ENCODE measurements at places on chromosomes 16 and 17.

DNA sequence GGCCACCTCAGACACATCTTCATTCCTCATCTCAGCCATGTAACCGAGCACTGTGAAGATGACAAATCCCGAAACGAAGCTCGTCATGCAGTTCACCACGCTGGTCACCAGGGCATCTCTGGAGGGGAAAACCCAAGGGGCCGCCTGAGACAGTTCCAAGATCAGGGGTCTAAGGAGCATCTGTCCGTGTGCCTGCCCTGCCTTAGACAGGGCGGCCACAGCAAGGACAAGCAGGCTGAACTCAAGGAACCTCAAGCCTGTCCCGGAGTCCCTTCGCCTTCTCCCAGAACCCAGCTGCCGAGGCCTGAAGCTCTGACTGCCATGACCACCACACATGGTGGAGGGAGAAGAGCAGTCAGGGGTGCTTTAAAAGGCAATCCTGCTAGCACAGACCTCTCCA lies 22.7 kb downstream of the SLC6A4 start:
- DNase-seq: no peak

- DNase-seq: no peak
These were observed 606.8 kb downstream of the TOX3 start for GRCh38 chr16:51940183-51940582.

DNA sequence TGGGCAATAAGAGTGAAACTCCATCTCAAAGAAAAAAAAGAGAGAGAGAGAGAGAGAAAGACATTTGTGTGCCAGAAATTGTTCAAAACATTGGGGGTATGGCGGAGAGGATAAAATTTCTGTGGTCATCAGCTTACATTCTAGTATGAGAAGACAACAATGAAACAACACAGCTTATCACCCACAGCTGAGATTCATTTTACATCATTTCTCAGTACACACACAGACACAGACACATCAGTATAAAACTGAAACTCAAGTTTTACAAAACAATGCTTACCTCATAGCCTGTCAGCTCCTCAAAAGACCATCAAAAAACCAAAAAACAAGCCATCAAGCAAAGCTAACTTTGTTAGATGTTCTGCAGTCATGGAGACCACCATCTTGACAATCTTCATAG lies 31.4 kb upstream of the CNEP1R1 start:
- peak; percentile 5 for DNase-seq

- no peak for DNase-seq
These were observed 59.5 kb downstream of the RPTOR start for GRCh38 chr17:80604009-80604669.

GRCh38 chr16:27129401-27129800 lies 62.7 kb downstream of the C16orf82 start:
- peak; percentile 11 for DNase-seq

GRCh38 chr16:27235938-27236245 lies 32.6 kb downstream of the KDM8 start:
- no peak for DNase-seq

DNA sequence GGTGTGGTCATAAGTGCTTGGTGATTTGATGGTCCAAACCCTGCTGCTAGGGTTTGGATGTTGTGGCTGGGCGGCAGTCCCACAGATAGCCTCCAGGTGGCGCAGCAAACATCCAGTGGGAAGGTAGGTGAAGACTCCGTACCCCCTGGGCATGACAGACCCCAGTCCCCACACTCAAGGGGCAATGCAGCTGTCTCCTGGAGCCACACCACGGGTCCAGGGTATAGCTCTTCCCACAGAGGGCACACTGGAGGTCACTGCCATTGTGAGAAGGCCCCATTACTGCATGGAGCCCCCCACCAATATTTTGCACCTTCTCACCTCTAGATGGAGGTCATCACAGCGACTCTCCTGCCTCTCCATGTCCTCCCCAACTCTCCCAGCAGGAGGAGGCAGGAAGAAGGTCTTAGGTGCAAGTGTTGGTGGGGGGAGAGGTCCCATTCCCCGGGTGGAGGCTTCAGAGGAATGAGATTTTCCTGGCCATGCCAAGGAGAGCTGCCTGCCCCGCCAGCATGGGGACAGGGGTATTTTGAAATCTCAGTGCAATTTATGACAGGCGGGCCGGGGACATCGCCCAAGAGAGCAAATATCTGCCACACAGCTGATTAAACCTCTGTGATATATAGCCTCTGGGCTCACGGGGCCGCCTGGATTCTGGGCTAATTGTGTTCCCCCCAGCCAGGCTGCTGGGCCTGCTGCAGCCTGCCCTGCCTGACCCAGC lies 17.1 kb upstream of the C17orf113 start:
- peak; percentile 24 for DNase-seq

GRCh38 chr16:62829607-62830006 lies 793.4 kb upstream of the CDH8 start:
- DNase-seq: no peak

DNA sequence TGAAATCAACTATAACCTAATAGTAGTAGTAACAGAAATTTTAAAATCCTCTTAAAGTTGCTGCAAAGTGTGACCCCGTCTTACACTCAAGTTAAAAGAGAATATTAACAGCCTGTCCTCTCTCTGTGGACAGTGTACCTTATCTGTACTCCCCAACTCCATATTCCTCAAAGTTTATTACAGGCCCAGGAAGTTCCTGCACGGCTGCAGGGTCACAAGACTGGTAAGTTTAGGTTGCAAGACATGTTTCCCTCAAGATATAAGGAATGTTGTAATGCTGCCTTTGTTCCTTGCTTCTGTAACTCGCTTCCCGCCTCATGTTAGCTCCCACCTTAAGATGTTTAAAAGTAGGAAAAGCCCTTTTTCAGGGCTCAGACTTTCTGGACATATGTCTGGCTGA lies 72.2 kb downstream of the ITFG1 start:
- DNase-seq: no peak

- no peak for DNase-seq
These were observed 121.9 kb upstream of the GSE1 start for GRCh38 chr16:85491058-85491771.

- DNase-seq: peak; percentile 33
These were observed 30.2 kb downstream of the AATF start for GRCh38 chr17:36978810-36979564.

GRCh38 chr17:50135316-50136095 lies 5.5 kb upstream of the SAMD14 start:
- no peak for DNase-seq

GRCh38 chr16:66578651-66579531 lies at the start of gene CMTM2:
TSS of gene CMTM2 (plus strand) at chr16:66579463. CDS start at chr16:66579608, 145 bp downstream.
- DNase-seq: peak; percentile 10

DNA sequence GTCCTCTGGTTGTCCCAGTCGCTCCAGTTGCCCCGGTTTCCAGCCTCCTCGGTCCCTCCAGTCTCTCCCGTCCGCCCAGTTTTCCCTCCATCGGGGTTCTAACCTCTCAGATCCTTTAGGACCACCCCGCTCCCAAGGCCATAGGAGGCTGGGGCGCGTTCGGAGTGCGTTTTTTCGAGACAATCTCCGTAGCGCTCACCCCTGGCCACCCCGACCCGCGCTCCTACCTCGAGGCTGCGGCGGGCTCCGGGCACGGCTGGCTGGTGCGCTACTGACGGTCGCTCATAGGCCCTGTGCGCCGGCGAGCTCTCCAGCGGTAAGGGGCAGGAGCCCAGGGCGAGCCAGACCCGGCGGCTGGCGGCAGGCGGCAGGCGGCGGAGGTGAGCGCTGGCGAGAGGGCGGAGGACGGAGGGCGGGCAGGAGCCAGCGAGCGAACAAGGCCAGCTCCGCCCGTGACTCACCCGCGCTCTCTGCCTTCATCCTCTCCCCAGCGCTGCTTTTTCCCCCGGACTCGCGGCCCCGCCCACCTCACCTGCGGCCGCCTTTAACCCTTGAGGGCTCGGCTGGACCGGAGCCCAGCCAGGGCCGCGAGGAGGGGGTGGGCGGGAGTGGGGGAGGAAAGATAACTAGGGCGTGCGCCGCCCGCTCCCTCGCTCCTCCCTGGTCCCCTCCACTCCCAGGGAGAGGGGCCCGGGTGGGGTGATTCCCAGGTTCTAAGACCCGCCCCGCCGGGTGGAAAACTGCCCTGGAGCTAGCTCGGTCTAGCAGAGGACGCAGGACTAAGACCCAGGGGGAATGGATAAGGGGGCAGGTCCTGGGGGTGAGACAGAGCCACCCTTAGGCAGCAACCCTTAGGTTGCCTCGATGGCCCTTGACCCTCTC lies at the start of gene SP6:
Gene SP6, minus strand, starts transcription at position 472 of the 882 bp plus-strand sequence. CDS start 2,734 bp downstream, outside the sequence.
- DNase-seq: peak; percentile 53

DNA sequence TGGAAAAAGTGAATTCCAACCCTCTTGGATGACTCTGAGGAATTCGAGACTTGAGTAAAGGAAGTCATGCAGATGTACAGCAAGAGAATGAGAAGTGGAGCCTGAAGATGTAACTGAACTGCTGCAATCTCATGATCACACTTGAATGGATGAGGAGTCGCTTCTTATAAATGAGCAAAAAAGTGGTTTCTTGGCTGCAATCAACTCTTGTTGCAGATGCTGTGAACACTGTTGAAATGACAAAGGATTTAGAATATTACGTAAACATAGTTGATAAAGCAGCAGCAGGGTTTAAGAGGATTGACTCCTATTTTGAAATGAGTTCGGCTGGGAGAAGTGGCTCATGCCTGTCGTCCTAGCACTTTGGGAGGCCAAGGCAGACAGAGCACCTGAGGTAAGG lies 25.5 kb downstream of the ASPA start:
- DNase-seq: peak; percentile 45

DNA sequence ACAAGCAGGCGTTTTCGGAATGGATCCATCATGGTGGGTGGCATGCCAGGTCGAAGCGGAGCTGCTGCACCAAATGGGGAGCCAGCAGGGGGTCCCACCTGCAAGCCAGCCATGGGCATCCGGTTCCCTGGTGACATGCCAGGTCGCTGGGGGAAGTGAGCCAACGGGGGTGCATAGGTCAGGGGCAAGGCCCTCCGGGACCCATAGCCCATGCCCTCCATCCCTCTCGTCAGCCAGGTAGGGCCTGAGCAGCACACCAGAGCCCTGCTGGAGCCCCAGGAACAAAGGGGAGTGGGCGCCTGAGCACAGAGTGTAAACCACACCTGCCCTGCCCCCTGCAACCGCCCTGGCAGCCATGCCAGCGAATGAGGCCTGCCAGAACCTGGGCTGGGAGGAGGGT lies 5.0 kb downstream of the SMARCD2 start:
- DNase-seq: no peak

- DNase-seq: no peak
These were observed 73.3 kb downstream of the ENGASE start for GRCh38 chr17:79147746-79148506.

DNA sequence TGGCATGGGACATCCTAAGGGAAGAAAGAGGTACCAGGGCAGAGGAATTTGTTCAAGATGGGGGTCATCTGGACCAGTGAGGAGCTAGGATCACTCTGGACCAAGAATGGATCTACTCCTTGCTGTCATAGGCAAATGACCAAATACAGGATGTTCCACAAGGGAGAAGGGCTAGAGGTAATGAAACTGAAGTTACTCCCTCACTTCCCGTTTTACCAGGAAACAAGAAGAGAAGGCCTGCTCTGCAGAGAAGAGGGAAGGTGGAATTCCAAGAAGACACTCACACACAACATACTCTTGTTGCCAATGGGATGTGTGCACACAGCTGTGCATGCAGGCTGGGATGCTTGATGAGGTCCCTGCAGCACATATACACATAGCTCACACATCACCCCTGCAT lies 38.6 kb downstream of the NEUROD2 start:
- DNase-seq: no peak

- no peak for DNase-seq
These were observed 128.4 kb downstream of the ENGASE start for GRCh38 chr17:79203016-79203415.

- peak; percentile 28 for DNase-seq
These were observed 14.1 kb downstream of the CFAP20 start for GRCh38 chr16:58114827-58115825.

DNA sequence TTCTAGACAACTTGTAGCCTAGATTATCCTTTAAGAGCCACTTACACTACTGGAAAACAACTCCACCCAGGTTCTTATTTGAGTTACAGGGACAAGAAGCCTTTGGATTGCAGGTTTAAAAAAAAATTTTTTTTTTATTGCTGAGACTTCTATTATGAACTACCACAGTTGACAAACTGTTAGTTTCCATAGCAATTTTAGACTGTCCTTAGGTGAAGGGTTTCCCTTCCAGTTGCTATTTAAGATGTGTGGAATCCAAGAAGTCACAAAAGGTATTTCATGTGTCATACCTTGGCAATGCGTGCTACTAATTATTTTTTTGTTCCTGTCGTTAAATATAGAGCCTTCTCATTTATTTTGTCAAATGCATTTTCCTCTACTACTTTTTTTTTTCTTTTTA lies 253.2 kb downstream of the PRKCA start:
- no peak for DNase-seq

GRCh38 chr16:50992350-50993032 lies 158.6 kb downstream of the SALL1 start:
- no peak for DNase-seq

Measured in AG10803 (cell line).